ENCODE measurements at places on chromosomes 1 and 21.

GRCh38 chr1:147541672-147542568 is 619 bp downstream of the BCL9 start:
- no peak for DNase-seq

DNA sequence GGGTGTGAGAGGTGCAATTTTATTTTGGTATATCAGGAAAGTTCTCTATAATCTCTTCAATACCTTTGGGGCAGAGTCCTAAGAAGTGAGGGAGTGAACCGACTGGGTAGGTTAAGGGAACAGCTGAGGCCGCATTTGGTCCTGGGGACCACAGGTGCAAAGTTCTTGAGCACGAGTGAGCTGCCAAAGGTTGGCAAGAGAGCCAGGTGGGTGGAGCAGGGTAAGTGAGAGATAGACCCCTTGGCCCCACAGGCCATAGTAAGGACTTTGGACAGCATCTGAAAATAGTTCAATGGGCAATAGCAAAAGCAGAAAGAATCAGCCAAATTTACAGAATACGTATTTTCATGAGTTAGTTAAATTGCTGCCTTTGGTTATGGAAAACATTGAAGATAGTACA is 11.0 kb upstream of the NID1 start:
- DNase-seq = no peak

DNA sequence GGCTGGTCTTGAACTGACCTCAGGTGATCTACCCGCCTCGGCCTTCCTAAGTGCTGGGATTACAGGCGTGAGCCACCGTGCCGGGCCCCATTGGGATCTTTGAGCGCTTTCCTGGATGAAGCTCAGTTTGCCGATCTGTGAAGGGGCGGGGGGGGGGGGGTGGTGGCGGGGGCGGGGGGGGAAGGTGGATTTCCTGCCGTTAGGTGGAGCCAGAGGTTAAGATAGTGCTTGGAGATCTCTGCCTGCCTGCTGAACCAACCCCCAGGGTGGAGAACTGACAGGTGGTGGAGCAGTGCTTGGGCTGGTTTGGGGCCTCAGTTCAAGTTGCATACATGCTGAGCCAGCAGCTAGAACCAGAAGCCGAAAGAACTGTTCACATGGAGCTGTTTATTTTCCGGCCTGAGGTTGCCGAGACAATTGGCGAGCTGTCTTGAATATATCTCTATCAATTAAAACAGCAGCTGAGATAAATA is 1.7 kb downstream of the TMCC2 start:
- peak; percentile 49 for DNase-seq

GRCh38 chr1:29033829-29034466 is 89.8 kb downstream of the TMEM200B start:
- DNase-seq = peak; percentile 55

DNA sequence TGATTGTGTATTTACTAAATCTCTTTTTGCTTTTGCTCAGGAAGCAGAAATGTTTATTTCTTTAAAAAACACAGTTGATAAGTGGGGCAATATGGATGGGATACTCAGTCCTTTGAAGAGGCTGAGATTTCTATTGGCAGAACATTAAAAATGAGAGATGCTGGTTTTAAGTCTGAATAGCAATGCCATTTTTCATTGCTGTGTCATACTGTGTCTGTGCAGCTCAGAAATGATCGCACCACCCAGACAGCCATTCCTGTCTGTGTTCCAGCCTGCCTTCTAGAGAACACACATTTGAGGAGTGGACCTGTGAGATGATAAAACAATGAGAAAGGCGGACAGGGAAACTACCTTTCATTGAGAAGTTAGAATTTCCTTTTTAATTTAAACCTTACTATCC is 231.2 kb upstream of the USP24 start:
- DNase-seq = no peak

DNA sequence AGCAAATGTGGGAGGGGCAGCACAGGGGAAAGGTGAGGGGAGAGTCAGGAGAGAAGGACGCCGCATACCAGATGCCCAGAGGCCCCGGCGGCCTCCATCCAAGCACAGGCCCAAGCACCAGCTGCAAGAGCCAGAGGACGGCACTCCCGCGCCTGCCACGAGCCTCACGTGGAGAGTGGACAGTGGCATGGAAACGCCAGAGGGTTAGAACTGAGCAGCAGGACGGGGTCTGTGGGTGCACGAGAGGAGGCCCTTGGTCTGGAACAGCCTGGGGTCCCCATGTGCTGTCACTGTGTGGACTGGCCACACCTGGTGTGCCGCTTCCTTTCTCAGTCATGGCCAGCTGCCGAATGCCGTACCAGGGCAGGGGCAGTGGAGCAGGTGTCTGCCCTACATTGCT is 68.7 kb downstream of the AGPAT3 start:
- DNase-seq = no peak

DNA sequence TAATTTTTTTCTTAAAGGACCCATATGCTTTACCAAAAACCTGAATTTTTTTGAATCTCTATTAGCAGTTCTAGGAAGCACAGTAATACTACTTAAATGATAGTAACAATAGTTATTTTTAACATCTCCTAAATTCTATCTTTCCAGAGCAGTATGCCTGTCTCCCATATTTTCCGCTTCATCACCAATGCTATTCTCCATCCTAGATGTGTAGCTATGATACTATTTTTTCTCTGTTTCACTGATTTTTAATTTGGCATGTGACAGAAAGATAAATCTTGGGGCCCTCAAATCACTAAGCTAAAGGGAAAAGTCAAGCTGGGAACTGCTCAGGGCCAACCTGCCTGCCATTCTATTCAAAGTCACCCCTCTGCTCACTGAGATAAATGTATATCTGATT is 102.3 kb upstream of the HMCN1 start:
- DNase-seq = no peak

DNA sequence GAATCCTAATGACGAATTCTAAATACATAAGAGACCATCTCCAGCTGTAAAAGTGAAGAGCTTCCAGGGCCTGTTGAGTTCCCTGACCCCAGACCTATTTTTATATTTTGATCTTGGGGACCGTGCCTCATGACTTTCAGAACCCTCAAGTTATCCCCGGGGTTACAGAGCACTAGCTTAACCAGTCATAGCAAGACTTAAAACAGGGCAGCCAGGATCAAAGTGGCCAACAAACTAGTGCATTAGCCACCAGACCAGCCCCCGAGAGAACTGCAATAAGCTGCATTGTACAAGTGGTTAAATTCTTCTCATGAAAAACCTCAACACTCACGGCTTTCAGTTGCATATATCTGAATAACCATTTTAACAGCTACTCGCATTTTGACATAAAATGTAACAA is 183.0 kb downstream of the BARHL2 start:
- no peak for DNase-seq

- DNase-seq = peak; percentile 55
Observed at GRCh38 chr21:35179990-35180540, 131.0 kb upstream of the RUNX1 start.

- peak; percentile 86 for DNase-seq
Observed at GRCh38 chr1:153880962-153881361, 41.8 kb downstream of the GATAD2B start.

- DNase-seq = no peak
Observed at GRCh38 chr21:20783611-20784010, 214.6 kb upstream of the NCAM2 start.

GRCh38 chr1:203174324-203174985 is 1.2 kb downstream of the MYBPH start:
- no peak for DNase-seq

- peak; percentile 74 for DNase-seq
Observed at GRCh38 chr1:64403331-64403730, 66.6 kb upstream of the CACHD1 start.

GRCh38 chr1:206039046-206039973 is 13.7 kb upstream of the RHEX start:
- DNase-seq = no peak

GRCh38 chr21:32183396-32183795 is 95.5 kb downstream of the MIS18A start:
- no peak for DNase-seq

Data from RCC 7860 (cell line).